ENCODE measurements at places on chromosomes 2 and 18. TPM values are rescaled to one million over a fixed set of nuclear protein-coding genes. Genes with fewer than 3 reads are reported as not detected.

The LIMS3 gene
- 1.6 TPM for total RNA-seq

The SERPINB10 gene
- total RNA-seq = not detected

The MYCN gene
- not detected for total RNA-seq

The LYPD6 gene
- total RNA-seq = not detected

The FABP1 gene
- 0.09 TPM for total RNA-seq

The WNT6 gene
- not detected for total RNA-seq

The GRHL1 gene
- 0.52 TPM for total RNA-seq

The ABCB11 gene
- total RNA-seq = under 0.01 TPM

The IL1RL1 gene
- 0.17 TPM for total RNA-seq

The BCL11A gene
- under 0.01 TPM for total RNA-seq

The ABCG8 gene
- not detected for total RNA-seq

Data from bronchial smooth muscle cell (primary cell).